Astrocyte (in vitro differentiated cells and primary cell): ENCODE measurements at places on chromosomes 16 and 17. TPM values are rescaled to one million over a fixed set of nuclear protein-coding genes. Genes with fewer than 3 reads are reported as not detected.

Gene SLC2A4
- 0.30 TPM in 1 of 2 replicates, not detected in the other for total RNA-seq

Gene DNAH17
- total RNA-seq, result 0.12 and 0.14 TPM in 2 replicates

Gene ABCA10
- total RNA-seq, result 0.20 and 0.75 TPM in 2 replicates

Gene CDH11
- total RNA-seq, result 313 and 509 TPM in 2 replicates

Gene TMEM106A
- total RNA-seq, result 10.1 and 11.4 TPM in 2 replicates

Gene TRPV2
- total RNA-seq, result 0.50 and 0.86 TPM in 2 replicates

Gene KRT33B
- not detected in 2 replicates for total RNA-seq

Gene CA10
- total RNA-seq, result 0.43 TPM in 1 of 2 replicates, not detected in the other

DNA sequence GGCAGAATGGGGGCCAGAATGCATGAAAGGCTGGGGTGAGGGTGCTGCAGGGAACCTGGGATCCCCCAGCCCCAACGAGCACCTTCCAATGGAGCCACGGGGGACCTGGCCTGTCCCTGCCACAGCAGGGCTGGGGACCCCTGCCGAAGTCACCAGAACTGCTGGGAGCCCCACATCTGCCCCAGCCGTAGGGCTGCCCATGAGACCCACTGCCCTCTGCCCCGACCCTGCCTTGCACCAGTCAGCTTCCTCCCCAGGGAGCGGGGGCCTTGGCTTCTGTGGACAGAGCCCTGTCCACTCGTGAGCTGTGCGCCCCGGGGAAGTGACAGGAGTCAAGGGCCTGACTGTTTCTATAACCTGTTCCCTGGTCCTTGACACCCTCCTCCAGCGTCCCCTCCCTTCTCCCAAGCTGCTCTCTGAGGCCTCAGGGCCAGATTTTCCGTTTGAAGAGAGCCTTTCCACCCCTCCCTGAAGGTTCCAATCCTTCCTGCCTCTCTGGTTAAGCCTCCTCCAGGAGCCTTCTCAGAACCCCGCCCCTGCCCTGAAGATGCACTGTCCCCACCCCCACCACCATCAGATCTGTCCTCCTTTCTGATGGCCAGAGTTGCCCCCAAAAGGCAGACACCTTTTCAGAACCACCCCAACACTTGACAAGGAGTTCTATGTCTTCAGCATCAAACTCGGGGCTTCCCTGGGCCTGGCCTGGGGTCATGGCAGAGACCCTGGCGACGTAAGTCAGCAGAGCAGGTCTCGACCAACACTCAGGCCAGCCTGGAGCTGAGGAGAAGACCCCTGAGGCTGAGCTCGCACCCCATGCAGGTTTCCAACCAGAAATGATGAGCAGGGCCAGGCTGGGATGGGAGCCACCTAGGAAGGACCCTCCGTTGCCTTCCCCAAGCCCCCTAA, 10.7 kb upstream of the PRR29 start:
- no peak for DNase-seq

DNA sequence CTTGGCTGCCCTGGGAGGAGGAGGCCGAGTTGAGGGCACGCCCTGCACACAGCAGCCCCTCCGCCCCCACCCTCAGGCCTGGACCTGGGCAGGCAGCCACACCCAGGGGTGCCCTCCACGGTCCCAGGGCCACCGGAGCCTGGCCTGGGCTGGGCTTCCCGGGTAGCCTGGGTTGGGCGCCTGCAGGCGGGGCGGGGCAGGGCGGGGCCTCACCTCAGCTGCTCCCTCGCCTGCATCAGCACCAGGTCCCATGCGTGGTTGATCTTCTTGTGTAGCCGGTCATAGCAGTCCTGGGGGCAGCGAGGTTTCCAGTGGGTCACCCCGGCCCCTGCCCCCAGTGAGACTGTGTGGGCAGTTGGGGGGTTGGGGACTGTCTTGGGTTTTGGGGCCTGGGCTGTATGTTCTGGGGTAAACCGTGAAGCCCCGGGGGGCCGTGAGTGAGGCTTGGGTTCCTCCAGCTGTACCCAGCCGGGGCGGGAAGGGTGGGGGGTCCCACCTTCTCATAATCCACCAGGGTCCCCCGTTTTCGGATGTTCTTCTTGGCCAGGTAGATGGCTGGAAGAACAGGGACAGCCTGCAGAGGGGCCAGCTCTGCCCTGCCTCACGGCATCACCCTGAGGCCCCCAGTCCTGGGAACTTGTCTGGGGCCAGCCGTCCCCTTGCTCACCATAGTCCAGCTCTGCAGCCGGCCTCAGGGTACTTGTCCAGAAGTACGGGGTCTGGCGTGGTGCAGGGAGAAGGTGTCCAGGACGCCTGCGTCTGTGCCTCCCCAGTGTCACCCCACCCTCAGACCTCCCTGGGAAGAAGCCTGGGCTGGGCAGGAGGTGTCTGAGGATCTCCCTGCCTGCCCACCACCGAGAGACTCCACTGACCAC, 2.0 kb downstream of the RGS11 start:
- DNase-seq, result no peak

DNA sequence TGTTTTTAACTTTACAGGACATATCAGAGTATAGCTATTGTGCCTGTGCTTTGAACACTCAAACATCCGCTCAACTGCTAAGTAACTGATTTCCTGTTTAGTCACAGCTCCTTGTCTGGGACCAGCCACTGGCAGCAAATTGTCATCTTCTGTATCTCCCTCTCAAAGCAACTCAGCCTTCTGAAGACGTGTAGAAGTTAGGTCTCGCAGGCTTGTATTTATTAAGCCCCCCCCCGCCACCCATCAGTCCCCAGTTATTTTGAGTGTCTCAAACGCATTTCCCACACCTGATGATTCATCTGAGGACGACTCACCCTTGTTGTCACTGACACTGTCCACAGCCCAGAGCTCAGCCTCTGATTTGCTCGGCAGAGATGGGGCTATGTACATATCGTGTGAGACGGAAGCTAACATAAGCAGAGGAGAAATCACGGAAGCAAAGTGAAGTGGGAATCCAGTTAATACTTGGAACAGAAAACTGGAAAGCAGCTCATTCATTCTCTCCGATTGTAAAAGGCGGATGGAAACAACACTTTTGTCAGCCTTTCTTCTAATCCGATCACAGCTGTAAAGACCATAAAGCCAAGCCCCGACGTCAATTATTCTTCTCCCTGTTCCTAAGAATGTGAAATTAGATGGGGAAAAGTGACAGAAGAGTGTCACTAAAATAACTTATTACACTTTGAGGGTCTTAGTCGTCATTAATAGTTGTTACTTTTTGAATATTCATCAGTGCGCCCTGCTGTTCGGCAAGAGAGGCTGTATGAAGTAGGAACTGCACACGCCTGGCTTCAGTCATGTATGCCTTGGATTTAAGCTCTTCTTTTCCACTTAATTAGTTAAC, 64.2 kb downstream of the PITPNC1 start:
- DNase-seq, result peak; percentile 76

GRCh38 chr17:34511931-34512330, 67.5 kb upstream of the TMEM132E start:
- no peak for DNase-seq

- DNase-seq, result no peak
These were observed 92.2 kb downstream of the TUBD1 start for GRCh38 chr17:59800530-59800942.

- DNase-seq, result no peak
These were observed 2.8 kb downstream of the TRAF4 start for GRCh38 chr17:28746611-28747050.

DNA sequence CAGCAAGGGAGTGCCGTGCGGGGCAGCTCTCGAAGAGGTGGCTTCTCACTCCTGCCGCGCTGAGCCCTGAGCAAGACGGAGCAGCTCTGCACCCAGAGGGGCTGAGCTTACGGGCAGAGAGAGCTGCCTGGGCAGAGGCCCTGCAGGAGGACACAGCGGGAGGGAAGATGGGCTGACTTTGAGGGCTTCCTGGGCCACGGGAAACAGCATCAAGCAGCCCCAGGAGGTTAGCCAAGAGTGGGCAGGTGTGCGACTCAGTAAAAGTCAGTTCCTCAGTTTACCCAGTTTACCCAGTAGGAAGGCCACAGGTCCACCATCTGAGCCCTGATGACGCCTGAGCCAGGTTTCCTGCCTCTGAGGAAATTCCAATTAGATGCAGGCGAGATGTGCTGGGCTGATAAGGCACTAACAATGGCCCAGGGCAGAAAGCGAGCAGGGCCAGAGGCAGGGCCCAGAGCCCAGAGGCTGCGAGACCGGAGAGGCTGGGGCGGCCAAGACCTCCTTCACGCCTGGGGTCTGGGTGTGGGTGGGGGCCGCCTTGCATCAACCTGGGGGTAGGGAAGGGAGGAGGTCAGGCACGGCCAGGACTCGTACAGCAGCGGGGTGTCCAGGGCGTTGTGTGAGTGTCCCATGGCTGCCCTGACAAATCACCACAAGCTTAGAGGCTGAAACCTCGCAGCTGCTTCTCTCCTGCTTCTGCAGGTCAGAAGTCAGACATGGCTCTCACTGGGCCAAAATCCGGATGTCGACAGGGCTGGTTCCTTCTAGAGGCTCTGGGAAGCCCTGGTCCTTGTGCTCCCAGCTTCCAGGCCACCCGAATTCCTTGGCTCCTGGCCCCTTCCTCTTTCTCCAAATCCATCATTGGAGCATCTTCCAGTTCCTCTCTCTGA, 32.0 kb upstream of the CIBAR2 start:
- DNase-seq, result no peak

- DNase-seq, result no peak
These were observed 49.3 kb downstream of the SCNN1B start for GRCh38 chr16:23351360-23351759.

GRCh38 chr17:32588982-32589381, 102.2 kb downstream of the CDK5R1 start:
- no peak for DNase-seq

GRCh38 chr17:1713160-1713877, 3.1 kb upstream of the TLCD2 start:
- DNase-seq, result no peak

DNA sequence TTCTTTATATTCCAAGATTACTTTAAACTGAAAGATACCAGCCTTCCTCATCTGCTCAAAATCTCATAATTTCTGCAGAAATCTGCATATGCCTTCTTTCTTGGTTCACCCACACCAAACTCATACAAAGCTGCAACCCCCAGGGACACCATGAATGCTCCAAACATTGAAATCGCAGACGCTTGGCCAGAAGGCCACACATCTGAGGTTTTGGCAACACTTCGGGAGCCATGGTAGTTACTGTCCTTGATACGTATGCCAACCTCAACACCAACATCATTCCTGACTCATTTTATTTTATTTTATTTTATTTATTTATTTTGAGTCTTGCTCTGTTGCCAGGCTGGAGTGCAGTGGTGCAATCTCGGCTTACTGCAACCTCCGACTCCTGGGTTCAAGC, 11.8 kb downstream of the GSPT1 start:
- DNase-seq, result no peak

DNA sequence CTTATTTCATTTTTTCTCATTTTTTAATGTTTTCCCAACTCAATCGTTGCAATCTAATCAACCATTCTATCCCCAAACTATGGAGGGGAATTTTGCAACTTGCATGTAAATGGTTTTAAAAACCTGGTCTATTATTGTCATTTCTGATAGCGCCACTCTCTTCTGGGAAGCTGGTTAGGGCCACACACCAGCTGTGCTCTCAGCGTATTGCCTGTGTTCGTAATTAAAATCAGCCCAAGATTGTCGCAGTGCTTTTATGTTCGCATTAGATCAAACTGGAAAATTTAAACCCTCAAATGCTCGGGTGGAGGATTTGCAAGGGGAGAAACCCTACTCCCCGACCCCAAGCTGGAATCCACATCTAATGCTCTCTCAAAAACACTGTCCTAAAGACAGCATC, 123.5 kb upstream of the CACNG5 start:
- DNase-seq, result no peak

GRCh38 chr17:44203731-44204440, 4.2 kb upstream of the ATXN7L3 start:
- DNase-seq, result no peak

- peak; percentile 22 for DNase-seq
These were observed 60.5 kb downstream of the NFAT5 start for GRCh38 chr16:69626256-69626655.

DNA sequence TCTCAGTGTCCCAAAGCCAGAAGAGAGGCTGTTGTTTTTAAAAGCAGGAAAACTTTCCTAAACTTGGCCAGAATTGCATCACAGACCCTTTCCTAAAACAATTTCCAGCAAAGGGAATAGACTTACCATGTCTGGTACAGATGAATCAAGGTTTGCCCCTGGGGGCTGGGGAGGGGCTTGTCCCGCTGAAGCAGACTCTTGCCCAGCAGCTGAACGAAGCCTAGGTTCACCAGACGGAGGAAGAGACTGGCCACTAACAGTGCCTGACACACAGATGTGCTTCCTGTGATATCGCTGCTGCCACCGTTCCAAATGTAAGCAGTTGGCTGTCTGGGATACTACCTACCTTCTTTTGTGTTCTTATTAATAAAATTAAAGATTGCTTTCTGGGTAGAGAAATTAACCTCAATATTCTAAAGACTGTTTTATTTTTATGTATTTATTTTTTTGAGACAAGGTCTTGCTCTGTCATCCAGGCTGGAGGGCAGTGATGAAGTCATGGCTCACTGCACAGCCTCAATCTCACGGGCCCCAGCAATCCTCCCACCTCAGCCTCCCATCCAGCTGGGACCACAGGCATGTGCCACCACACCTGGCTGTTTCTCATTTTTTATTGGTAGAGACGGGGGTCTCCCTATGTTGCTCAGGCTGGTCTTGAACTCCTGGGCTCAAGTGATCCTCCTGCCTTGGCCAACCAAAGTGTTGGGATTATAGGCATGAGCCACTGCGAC, 13.5 kb downstream of the PRCD start:
- DNase-seq, result no peak

DNA sequence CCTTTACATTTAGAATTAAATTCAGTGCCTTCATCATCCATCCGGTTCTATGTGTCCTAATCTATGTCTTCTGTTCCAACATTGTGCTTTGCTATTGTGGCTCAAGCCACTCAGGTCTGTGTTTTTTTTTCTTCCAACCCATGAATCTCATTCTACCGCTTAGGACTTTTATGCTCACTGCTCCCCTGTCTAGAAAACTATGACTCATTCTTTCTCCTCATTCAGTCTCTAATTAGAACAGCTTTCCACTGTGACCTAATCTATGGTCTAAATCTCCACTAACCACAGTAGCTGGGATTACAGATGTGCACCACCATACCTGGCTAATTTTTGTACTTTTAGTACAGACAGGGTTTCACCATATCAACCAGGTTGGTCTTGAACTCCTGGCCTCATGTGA, 418.7 kb downstream of the KCNJ2 start:
- DNase-seq, result peak; percentile 56

DNA sequence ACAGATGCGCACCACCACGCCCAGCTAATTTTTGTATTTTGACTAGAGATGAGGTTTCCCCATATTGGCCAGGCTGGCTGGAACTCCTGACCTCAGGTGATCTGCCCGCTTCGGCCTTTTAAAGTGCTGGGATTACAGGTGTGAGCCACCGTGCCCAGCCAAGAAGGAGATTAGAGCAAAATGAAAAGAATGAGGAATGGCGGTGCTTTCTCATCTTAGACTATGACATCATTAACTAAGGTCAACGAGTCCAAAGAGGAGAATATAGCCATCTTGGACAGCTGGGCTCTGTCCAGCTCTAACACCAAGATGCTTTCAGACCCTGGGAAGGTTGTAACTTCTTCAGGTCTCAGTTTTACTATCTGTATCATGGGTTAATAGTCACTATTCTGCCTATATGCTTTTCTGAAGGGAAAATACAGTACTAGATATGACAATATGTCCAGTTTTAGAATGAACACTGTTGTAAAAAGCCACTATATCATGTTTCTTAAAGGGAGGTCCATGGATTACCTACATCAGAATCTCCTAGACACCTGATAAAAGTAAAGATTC, 76.7 kb downstream of the SLC39A11 start:
- no peak for DNase-seq
